ENCODE measurements at places on chromosomes 7 and 10. TPM values are rescaled to one million over a fixed set of nuclear protein-coding genes. Genes with fewer than 3 reads are reported as not detected.

OR2A12 gene
- polyA plus RNA-seq = not detected

RBM20 gene
- polyA plus RNA-seq = 15.6 TPM

NSUN6 gene
- 33.4 TPM for polyA plus RNA-seq

CLDN4 gene
- polyA plus RNA-seq = 0.59 TPM

UPF2 gene
- polyA plus RNA-seq = 24.0 TPM

OR2A5 gene
- not detected for polyA plus RNA-seq

EIF5AL1 gene
- 6.6 TPM for polyA plus RNA-seq

HTR5A gene
- not detected for polyA plus RNA-seq

LIPK gene
- not detected for polyA plus RNA-seq

ATOH7 gene
- polyA plus RNA-seq = not detected

CD36 gene
- polyA plus RNA-seq = 388 TPM

CXCL12 gene
- not detected for polyA plus RNA-seq
